GM04504 (cell line): ENCODE measurements at places on chromosomes 5 and 9.

GRCh38 chr9:68552700-68553476 is 12.2 kb upstream of the TMEM252 start:
- DNase-seq, result no peak

DNA sequence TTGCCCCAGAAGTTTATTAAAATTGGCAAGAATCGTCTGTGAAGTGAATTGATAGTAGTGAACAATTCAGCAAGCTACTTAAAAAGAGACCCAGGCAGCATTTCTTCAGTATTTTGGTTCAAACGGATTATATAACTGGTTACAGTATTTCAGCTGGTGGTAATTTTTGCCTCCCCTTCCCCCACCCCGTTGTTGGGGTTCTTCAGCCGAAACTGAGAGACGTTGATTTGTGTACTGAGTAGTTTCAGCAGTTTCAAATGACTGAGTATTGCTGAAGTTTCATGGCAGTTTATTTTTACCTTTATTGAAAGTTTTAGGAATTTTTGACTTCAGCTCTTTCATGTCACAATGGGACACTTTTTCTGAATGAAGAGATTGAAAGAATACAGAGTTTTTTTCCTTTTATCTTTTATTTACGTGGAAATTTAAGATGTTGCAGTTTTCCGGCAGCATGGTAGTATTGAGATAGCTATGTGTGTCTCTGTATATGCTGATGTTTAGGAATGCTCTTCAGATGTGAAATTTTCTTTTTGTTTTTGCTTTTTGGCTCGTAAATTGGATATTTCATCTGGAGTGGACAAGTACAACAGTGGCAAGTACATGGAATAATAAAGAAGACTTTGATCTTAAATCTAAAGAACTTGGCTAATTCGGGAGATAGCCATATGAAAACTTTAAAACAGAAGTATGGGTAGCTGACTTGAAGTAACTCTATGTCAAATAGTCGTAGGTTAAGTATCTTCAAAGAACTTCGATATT is 1.9 kb downstream of the GPBP1 start:
- DNase-seq, result no peak

DNA sequence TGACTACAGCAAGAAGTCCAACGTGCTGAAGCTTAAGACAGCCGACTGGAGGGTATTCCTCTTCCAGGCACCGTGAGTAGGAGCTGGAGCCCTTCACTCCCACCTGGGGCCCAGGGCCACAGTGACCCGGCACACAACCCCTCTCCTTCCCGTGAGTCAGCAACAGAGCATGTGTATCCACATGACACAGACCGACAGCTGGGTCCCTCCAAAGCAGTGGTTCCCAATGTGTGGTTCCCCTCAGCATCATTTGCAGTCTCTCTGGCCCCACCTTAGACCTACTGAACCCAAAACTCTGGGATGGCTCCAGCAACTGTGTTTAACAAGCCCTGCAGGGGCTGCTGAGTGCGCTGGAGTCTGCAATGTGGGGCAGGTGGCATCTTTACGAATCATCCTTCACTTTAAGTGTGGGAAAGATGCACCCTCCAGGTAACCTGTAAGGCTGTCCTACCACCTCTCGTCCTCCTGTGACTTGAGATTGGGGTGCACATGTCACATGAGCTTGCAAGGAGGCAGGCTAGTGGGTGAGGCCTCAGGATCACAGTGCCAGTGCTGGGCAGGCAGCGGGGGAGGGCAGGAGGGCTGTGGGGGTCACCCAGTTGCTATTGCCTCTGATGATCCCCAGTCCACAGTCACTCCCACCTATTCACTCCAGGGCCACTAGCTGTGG is 42.2 kb downstream of the PSD2 start:
- no peak for DNase-seq

- DNase-seq, result no peak
These were observed 97.0 kb downstream of the SEC61B start for GRCh38 chr9:99319048-99319447.

- DNase-seq, result no peak
These were observed 68.2 kb downstream of the PIK3R1 start for GRCh38 chr5:68283766-68284165.

- DNase-seq, result no peak
These were observed 74.6 kb downstream of the NPR3 start for GRCh38 chr5:32785611-32786254.

DNA sequence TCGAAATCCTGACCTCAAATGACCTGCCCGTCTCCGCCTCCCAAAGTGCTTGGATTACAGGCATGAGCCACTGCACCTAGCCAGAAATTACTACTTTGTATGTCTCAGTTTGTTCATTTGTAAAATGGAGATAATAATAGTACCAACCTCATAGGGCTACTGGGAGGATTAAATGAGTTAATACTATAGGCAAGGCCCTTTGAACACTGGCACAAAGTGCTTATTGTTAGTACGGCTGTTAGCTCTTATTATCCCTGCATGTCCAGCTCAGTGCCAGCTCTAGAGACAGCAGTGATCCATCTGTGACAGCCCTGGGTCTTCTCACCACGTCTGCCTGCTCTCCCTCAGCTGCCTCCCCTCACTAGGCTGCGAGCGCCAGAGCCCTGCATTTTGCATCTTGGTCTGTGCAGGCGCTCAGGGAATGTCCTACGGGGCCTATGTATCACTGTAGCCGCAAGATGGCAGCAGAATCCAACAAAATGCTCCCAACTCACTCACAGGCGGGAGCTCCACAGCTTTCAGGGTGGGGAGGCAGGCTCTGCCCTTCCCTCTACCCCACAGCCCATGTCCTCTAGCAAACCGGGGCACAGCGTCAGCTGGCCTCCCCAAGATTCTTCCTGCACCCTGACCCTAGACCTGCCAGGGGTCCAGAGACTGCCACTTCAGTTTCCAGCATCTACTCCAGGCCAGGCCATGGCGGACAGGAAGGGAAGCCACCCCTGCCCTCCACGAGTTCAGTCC is 17.7 kb upstream of the AKNA start:
- DNase-seq, result peak; percentile 54

DNA sequence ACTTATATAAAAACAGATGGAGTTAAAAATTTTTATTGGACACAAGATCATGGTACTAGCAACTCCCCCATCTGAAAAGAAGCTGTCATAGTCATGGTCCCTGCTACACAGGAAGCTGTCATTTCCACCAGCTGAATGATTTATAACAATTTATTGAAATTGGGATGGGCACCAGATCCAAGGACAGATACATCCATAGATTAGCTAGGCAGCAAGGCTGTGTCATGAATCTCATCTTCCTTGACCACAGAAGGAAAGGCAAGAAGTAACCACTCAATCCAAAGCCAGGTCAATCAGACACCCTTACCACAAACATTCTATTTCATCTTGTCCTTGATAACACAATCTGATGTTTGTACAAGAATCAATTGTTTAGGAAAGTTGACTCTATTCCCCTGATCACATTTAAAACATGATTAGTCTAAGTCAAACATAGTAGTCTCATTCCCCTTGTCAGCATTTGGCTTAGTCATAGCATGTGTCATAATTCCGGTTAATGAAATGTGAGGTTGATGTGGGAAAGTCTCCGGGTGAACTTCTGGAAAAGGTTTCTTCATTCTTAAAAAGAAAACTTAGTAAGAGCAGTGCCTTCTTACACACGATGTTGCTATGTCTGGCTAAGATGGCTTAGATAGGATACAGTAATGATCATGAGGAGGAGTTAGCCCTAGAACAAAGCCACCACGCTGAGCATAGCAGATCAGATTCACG is 462.6 kb upstream of the PAPPA start:
- peak; percentile 95 for DNase-seq

- DNase-seq, result no peak
These were observed 99.3 kb downstream of the ANXA2R start for GRCh38 chr5:42940853-42941252.

- DNase-seq, result peak; percentile 73
These were observed 74.8 kb upstream of the ZNF622 start for GRCh38 chr5:16540421-16540820.

DNA sequence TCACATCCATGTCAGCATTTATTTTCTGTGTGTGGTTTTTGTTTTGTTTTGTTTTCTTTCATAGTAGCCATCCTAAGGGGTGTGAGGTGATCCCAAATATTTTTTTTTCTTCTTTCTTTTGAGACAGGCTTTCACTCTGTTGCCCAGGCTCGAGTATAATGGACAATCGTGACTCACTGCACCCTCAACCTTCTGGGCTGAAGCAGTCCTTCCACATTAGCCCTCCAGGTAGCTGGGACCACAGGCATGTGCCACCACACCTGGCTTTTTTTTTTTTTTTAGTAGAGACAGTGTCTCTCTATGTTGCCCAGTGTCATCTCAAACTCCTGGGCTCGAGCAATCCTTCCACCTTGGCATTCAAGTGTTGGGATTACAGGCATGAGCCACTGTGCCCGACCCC is 59.1 kb downstream of the CDC42SE2 start:
- DNase-seq, result no peak

DNA sequence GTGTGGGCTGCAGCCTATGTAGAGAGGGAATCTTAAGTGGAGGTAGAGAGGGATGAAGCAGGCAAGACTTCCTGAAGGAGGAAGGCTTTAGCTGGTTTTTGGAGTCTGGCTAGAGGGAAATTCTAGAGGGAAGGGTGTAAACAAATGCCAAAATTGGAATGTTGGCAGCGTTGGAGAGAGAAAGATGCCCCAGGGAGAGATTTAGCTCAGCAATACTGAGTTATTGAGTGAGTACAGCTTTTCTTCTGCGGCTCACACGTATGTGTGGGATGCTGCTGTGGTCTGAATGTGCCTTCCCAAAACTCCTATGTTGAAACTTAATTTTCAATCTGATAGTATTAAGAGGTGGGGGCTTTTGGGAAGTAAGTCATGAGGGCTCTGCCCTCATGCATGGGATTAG is 24.5 kb upstream of the GLRA1 start:
- no peak for DNase-seq

DNA sequence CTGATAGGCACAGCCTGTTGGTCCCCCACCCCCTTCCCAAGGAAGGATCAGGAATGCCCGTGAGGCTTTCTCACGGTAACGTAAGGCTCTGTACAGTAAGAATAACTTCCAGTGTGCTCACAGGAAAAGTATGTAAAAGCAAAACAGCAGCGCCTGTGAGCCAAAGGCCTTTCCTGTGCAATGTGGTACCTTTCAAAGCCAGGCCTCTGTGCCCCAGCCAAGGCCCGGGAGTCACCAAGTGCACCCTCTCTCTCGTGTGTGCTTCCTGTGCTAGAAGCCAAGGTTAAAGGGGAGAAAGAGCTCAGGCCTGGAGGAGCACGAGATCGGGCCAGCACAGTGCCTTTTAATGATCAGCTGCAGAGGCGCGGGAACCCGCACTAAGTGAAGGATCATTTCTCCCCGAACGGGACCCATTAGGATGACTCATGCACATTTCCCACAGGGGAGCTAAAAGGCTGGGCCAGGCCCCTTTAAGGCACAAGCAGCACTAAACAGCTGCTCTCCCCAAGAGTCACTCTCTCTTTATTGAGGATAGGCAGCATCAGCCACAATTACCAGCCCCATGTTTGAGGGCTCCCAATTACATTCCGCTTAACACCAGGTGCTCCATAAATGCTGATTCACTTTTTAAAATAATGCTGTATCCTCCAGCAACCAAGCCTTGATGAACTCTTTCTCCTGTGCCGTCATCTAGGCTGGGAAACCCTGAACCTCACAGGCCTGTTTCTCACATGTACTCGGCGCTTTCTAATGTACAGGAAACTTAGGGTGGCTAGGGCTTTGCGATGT is 42.8 kb downstream of the SHB start:
- DNase-seq, result peak; percentile 87

DNA sequence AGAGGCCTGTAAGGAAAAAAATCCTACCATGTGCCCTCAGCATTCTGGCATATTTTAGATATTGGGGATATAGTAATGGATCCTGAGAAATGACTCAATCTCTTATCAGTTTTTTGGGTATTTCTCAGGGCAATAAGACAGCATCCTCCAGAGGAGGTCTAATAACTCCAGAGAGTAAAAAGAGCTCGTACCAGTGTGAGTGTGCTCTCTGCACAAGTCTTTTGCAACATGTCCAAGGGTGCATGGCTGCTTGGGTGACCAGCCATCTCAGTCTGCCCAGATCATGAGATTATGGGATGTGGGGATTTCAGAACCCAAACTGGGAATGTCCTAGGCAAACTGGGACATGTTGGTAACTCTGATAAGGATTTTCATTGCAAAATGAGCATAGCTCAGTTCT is 15.3 kb downstream of the ASPN start:
- DNase-seq, result no peak

DNA sequence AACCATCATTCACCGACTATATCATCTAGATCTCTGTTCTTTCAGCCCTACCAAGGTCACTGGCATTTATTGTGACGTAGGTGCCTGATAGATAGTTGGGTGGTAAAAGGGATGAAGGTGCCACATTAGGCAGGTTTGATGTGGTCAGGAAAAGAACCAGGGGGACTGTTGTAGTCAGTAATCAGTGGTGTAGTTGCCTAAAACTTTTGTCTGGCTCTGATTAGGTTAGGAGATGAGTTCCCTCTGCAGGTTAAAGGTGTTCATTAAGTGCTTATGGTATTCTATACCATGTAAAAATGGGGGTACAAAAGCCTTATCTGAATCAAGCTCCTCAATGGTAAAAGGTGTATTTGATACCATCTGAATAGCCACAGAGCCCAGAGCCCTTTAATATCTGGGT is 55.6 kb downstream of the KCNN2 start:
- DNase-seq, result no peak

DNA sequence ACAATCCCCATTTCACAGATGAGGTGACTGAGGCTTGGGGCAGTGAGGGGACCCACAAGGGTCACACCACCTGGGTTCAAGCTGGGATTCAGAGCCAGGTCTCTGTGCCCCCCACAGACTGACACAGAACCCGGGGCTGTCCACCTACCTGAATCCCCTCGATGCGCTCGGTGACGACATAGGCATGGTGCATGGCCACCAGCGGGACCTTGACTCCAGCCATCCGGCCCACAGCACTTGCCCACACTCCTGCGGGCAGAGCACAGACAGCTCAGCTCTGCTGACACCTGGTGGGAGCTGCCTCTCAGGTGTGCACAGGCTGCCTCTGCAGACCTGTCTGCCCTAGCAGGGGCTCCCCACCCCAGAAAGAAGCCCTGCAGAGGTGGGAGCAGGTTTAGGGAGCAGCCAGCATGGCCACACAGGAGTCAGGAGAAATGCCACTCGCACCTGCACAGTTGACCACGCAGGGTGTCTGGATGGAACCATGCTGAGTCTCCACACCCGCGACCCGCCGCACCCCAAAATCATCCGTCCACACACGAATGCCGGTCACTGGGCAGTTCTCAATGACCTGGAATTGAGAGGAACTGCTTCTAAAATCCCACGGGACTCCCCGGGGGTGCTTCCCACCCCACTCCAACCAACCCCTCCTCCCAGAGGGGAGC is 8.4 kb downstream of the SARDH start:
- no peak for DNase-seq

DNA sequence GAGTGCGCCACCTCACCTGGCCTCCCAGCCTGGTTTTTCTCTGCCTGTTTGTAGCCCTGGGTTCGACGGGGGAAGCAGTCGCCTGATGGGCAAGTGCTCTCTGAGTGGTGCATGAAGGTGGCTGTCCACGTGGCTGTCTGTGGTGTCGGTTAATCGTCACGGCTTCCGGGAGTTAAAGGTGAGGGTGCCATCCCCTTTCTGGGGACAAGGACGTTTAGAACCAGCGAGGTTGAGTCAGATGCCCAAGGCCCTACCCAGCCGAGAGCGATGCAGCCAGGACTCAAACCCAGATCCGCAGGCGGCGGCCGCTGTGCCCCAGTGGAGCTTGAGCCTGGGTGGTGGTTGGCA is 47.7 kb downstream of the RXRA start:
- no peak for DNase-seq

- DNase-seq, result no peak
These were observed 23.1 kb downstream of the SMAD5 start for GRCh38 chr5:136155761-136156160.

- no peak for DNase-seq
These were observed 87.3 kb downstream of the NTNG2 start for GRCh38 chr9:132249123-132249522.
